ENCODE measurements at places on chromosomes 2 and 18. TPM values are rescaled to one million over a fixed set of nuclear protein-coding genes. Genes with fewer than 3 reads are reported as not detected.
A peak's percentile ranks its signal among the peaks of the same experiment; 100 is the strongest.

CEBPZOS gene
- 33.7 TPM for total RNA-seq

ANO7 gene
- total RNA-seq = 0.83 TPM

GRCh38 chr18:22691946-22692710 is 241.0 kb upstream of the RBBP8 start:
- H3K27ac ChIP-seq = no peak overlapping the region
- no peak overlapping the region for H3K4me3 ChIP-seq
- H3K4me1 ChIP-seq = no peaks in the 10 kb centered on the region
- DNase-seq = no peak
- no peaks in the 10 kb centered on the region for H3K36me3 ChIP-seq

GRCh38 chr2:239985356-239985755 is 39.8 kb downstream of the NDUFA10 start:
- no peak overlapping the region for H3K27ac ChIP-seq
- H3K36me3 ChIP-seq = peaks cover 12% of the 10 kb centered on the region
- H3K4me1 ChIP-seq = no peaks in the 10 kb centered on the region
- H3K4me3 ChIP-seq = no peak overlapping the region

DNA sequence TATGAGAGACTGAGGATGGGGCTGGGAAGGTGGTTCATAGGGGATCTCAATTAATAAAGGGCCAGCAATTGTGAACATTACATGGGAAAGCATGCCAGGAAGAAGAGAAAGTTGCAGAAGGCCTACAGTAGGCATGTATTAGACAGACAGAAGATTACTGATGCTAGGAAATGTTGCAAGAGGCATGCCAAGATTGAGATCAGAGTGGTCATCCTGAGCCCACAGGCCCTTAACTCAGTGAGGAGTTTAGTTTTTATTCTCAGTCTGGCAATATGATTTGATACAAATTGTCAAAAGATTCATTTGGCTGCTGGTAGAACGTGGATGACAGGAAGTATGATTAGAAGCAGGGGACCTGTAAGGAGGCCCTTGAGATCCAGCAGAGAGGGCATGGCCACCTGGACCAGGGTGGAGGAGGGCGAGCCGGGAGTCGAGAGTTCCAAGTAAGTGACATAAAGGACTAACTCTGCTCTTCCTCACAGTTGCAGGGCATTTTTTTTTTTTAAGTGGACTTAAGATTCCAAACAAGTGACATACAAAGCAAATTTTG is 54.9 kb downstream of the EPHA4 start:
- H3K4me3 ChIP-seq = peak overlapping the region; percentile 17
- H3K27me3 ChIP-seq = no peaks in the 10 kb centered on the region
- H3K27ac ChIP-seq = peak overlapping the region; percentile 97

DNA sequence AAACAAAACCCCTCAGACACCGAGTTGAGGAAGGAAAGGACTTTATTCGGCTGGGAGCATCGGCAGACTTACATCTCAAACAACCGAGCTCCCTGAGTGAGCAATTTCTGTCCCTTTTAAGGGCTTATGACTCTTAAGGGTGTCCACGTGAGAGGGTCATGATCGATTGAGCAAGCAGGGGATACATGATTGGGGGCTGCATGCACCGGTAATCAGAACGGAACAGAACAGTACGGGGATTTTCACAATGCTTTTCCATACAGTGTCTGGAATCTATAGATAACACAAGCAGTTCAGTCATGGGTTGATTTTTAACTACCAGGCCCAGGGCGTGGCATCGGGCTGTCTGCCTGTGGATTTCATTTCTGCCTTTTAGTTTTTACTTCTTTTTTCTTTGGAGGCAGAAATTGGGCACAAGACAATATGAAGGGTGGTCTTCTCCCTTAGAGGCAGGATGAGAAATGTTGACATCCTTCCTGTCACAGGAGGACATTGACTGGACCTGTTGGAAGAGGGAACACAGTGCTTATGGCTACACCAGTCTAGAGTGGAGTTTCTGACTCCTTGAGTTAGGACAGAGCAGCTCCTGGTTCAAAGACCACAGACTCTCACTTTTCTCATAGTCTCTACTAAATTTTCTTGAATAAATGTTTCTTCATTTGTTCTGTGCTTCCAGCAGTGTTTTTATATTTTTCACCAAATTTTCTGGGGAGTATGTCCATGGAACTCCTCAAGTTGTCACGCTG is 35.8 kb downstream of the SPOPL start:
- H3K4me3 ChIP-seq = no peak overlapping the region
- no peak for DNase-seq
- no peaks in the 10 kb centered on the region for H3K36me3 ChIP-seq
- no peaks in the 10 kb centered on the region for H3K27me3 ChIP-seq
- H3K27ac ChIP-seq = no peak overlapping the region
- no peaks in the 10 kb centered on the region for H3K4me1 ChIP-seq

DNA sequence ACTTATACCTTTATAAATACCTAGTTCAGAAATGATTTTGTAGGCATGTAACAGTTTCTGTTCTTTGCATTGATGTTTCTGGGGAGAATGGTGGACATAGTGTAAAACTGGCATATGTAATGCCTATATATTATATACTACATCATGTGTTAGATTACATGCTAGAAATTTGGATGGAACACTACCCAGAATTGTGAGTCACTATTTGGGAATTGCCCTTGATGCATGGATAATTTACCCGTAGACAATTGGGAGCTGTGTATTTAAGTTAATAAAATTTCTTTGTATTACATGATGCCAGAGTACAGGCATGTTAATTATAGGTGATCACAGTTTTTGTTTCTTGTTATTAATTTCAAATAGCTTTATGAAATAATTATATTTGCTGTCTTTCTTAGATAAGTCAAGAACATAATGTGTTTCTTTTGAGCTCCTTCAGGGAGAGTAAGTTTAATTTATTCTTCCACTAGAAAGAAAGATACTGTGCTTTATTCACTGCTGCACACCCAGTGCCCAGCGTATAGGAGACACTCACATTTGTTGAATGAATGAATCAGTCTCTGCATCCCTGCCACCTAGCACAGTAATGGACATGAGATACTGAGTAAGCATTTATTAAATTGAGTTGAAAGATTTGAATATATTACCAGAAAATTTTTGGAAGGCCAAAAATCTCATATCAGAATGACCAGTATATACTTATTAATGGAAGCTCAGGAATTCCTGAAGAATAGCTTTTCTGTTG is 16.9 kb downstream of the ACSL3 start:
- H3K27me3 ChIP-seq = no peaks in the 10 kb centered on the region
- no peaks in the 10 kb centered on the region for H3K4me1 ChIP-seq
- no peak overlapping the region for H3K4me3 ChIP-seq
- no peak for DNase-seq
- no peaks in the 10 kb centered on the region for H3K36me3 ChIP-seq
- no peak overlapping the region for H3K27ac ChIP-seq

GRCh38 chr18:77131652-77132368 is 773 bp downstream of the MBP start:
- peaks cover 51% of the 10 kb centered on the region for H3K4me1 ChIP-seq
- no peaks in the 10 kb centered on the region for H3K27me3 ChIP-seq
- H3K27ac ChIP-seq = peak overlapping the region; percentile 71
- H3K36me3 ChIP-seq = no peaks in the 10 kb centered on the region
- peak; percentile 58 for DNase-seq

DNA sequence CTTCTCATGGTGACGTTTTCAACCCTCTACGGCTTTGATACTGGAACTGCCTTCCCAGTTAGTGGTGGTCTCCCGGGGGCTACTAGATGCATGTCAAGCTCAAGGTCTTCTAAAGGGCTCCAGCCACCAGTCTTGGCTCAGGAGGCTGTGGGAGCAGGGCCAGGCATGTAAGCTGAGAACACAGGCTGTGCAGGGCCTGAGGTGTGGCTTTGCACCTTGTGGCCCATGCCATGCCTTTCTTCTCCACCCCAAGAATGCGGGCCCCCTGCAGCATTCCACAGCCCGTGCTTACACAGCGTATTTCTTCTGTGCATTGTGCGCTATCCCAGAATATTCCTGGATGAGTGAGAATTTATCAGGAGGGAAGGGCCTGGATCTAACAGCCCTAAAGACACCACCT is 144.9 kb downstream of the SEPTIN10 start:
- no peak overlapping the region for H3K4me3 ChIP-seq
- H3K27ac ChIP-seq = no peak overlapping the region
- no peaks in the 10 kb centered on the region for H3K4me1 ChIP-seq
- H3K27me3 ChIP-seq = no peaks in the 10 kb centered on the region
- DNase-seq = no peak
- H3K36me3 ChIP-seq = no peaks in the 10 kb centered on the region

GRCh38 chr2:76517574-76517909 is 806.8 kb upstream of the GCFC2 start:
- DNase-seq = no peak
- H3K27me3 ChIP-seq = no peaks in the 10 kb centered on the region
- no peak overlapping the region for H3K27ac ChIP-seq
- H3K4me1 ChIP-seq = no peaks in the 10 kb centered on the region

GRCh38 chr18:24499814-24500213 is 39.4 kb downstream of the HRH4 start:
- no peaks in the 10 kb centered on the region for H3K27me3 ChIP-seq
- no peaks in the 10 kb centered on the region for H3K4me1 ChIP-seq
- DNase-seq = no peak
- H3K36me3 ChIP-seq = no peaks in the 10 kb centered on the region
- no peak overlapping the region for H3K27ac ChIP-seq

- no peak for DNase-seq
- H3K4me3 ChIP-seq = no peak overlapping the region
- H3K27ac ChIP-seq = no peak overlapping the region
- H3K36me3 ChIP-seq = no peaks in the 10 kb centered on the region
Observed at GRCh38 chr2:146807568-146808168, 1037.2 kb upstream of the ACVR2A start.

GRCh38 chr2:189927823-189928222 is 134.7 kb downstream of the MSTN start:
- no peak for DNase-seq
- H3K4me3 ChIP-seq = no peak overlapping the region
- H3K27ac ChIP-seq = no peak overlapping the region
- H3K36me3 ChIP-seq = no peaks in the 10 kb centered on the region
- no peaks in the 10 kb centered on the region for H3K27me3 ChIP-seq
- no peaks in the 10 kb centered on the region for H3K4me1 ChIP-seq

- H3K27me3 ChIP-seq = no peaks in the 10 kb centered on the region
- no peak overlapping the region for H3K27ac ChIP-seq
- DNase-seq = no peak
- H3K4me1 ChIP-seq = no peaks in the 10 kb centered on the region
Observed at GRCh38 chr2:153595939-153596338, 117.4 kb upstream of the RPRM start.

DNA sequence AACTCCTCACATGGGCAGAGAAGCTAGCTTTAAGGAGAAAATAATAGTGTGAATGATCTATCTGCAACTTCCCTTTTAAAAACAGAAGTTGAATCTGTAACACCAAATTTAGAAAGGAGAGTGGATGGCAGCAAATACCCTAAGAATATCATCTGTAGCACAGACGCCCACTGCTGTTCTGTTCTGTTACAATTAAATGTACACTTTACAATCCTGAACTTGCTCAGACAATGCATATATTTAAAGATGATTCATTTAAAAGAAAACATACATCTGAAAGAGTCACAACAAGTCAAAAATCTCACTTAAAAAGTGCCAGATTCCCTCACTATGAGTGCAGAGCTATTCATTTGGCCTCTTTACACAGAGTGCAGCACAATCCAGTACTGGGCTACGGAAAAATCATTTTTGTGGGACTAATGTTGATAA is 8.0 kb upstream of the SERTAD2 start:
- DNase-seq = no peak
- no peaks in the 10 kb centered on the region for H3K27me3 ChIP-seq
- H3K36me3 ChIP-seq = no peaks in the 10 kb centered on the region
- peaks cover 27% of the 10 kb centered on the region for H3K4me1 ChIP-seq

GRCh38 chr2:232533944-232534710 is 5.4 kb upstream of the CHRNG start:
- no peak for DNase-seq
- H3K27me3 ChIP-seq = no peaks in the 10 kb centered on the region
- H3K4me3 ChIP-seq = no peak overlapping the region
- H3K27ac ChIP-seq = no peak overlapping the region

- H3K4me1 ChIP-seq = no peaks in the 10 kb centered on the region
- no peaks in the 10 kb centered on the region for H3K36me3 ChIP-seq
- no peak for DNase-seq
Observed at GRCh38 chr2:71879509-71880184, 268.0 kb downstream of the CYP26B1 start.

DNA sequence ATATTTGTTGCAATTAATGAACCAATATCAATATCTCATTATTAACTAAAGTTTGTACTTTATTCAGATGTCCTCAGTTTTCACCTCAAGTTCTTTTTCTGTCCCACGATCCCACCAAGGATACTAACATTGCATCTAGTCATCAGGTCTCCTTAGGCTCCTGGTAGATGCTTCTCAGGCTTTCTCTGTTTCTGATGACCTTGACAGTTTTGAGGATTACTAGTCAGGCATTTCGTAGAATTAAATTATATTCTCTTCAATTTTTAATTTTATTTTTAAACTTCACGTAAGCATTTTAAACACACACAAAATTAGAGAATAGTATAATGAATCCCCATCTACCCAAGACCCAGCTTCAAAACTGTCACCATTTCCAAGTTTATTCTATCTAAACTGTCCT is 5.6 kb upstream of the ACYP2 start:
- H3K27me3 ChIP-seq = no peaks in the 10 kb centered on the region
- H3K36me3 ChIP-seq = no peaks in the 10 kb centered on the region
- no peak for DNase-seq
